ENCODE measurements at places on chromosomes 11 and 22.

GRCh38 chr22:45823336-45823735, 151.7 kb downstream of the ATXN10 start:
- no peak for DNase-seq

- no peak for DNase-seq
Measured at GRCh38 chr11:16799890-16800289, 61.4 kb downstream of the C11orf58 start.

DNA sequence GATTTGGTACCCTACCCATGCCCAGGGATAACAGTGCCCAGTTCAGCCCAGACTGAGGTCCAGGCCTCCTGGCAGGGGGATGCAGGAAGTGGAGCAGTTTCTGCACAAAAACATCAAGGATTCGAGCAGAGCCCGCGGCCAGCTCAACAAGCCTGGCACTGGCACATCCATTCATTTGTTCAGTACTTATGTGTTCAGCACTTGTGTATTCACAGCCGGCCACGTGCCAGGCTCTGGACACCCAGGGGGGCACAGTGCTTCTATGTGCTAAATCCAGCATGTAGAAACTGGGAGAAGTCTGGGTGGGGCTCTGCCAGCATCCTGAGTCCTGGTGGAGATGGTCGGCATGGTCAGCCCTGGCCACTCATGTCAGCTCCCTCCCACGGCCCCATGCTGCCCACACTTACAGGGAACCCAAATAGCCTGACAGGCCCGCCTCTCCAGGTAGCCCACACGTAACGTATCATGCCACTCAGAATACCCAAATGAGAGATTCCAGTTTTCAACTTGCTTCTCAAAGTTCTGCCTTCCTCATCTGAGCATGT, 28.5 kb downstream of the LINC01488 start:
- no peak for DNase-seq

GRCh38 chr22:49483946-49484345, 343.7 kb downstream of the BRD1 start:
- no peak for DNase-seq

- DNase-seq = no peak
Measured at GRCh38 chr22:37681556-37682049, 4.5 kb upstream of the NOL12 start.

- DNase-seq = no peak
Measured at GRCh38 chr11:120514541-120515121, 3.1 kb downstream of the GRIK4 start.

DNA sequence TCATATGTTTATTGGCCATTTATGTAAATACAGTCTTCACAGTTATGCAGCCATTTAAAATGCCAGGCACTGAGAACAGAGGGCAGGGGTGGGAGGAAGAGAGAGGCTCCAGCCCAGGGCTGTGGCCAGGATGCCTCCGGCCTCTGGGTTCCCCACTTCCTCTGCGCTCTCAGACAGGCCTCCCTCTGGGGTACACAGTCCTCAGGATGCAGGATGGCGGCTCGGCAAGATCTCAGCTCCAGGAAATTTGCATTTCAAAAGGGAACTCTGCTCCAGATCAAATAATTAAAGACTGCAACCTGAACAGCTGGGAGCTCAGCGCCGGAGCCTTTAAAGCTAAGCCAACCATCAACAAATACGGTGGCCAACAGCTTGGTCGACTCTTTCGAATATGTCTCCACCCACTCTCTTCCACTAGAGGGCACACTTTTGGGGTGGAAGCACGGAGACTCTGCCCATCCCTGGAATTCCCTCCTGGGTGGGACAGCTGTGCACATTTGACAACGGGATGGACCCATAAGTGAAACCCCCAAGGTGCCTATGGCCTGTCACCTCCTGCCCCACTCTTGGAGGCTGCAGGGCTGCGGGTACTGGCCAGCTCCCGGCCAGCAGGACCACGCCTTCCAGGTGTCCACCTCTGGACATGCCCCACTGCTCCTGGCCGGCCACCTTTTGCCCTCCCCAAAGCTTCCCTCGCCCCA, 1044.7 kb downstream of the BRD1 start:
- DNase-seq = no peak
